ENCODE measurements at places on chromosomes 1 and 21.

DNA sequence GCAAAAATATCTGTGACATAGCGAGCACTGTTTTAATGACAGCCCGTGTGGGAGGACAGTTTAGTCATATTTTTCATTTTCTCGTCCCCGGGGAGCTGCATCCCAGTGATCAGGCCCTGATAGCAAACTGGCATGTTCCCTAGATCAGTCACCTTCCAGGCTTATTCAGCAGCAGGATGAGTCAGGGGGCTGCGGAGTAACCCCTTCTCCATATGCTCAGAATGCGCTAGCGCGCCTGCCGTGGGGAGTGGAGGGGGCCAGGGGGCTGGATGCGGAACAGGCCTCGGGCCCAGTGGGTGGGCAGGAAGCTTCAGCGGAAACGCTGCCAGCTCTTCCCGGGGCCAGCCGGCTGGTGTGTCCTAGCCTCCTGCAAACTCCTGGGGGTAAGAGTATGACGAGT, 94.0 kb downstream of the KCND3 start:
- DNase-seq = no peak

DNA sequence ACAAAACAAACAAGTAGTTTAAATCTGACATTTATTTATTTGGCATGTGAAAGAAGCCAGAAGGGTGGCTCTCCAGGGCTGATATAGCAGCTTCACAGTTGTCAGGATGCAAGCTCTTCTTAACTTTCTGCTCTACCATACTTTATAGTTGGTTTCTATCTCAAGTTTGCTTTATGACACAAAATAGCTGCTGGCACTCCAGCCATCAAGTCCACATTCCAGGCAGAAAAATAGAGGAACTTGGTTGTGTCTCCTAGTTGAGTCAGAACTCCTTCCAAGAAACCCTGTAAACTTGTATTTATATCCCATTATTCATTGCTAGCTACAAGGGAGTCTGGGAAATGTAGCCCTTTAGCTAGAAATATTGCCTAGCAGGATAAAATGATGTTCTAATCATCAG, 24.0 kb upstream of the STUM start:
- DNase-seq = no peak

GRCh38 chr1:108043707-108044106, 78.7 kb upstream of the VAV3 start:
- DNase-seq = no peak

GRCh38 chr1:234238060-234238459, 135.2 kb upstream of the COA6 start:
- no peak for DNase-seq

DNA sequence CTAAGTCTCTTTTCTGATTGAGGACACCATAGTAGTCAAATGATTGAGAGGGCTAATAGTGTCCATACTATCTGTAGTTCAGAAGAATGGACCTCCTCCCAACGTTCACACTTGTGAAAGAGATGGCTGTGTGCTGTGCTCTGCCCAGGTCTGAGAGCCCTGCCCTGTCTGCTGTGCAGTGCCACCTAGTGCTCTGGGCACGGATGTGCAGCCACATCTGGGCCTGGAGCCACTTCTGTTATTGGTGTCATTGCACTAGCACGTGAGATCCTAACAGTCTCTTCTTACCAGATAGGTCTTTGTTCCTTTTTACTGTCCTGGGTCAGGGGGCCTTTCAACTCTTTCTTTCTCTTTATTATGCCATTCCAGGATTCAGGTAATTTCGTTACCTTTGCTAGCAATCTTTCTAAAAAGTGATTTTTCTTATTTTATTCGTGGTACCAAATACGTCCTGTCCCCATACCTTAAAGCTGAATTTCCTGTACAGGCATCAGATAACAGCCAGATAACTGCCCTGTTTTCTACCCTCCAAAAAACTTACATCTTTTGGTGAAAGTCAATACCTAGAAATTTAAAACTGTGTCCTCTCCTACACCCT, 21.7 kb downstream of the INTS3 start:
- DNase-seq = peak; percentile 80

GRCh38 chr1:156912861-156913808, 7.3 kb upstream of the LRRC71 start:
- DNase-seq = no peak

DNA sequence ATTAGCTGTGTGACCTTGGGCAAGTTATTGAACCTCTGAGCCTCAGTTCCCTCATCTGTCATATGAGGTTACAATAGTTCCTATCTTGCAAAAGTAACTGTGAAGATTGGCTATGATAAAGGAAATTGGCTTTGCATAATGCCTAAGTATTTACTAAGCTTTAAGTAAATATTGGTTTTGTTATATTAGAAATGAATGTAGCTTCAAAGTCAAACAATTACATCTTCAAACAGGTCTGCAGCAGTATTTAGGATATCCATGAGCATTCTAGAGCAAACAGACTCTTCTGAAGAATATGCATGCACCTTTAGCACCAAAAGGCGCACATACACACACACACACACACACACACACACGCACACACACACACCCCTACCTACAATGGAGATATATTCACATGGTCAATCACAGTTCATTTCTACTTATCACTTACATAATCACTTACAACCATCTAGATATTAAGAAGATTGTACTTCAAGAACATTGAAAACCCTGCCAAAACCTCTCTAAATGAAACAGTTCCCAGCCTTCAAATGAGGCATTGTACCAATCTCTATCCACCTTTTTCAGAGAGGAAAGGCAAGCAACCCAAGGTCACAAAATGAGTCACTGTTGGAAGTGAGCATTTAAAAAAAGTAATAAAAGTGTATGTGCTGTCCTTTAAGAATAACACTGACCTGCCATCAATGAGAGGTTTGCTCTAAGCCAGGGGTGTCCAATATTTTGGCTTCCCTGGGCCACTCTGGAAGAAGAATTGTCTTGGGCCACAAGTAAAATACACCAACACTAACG, 13.4 kb upstream of the FAM43B start:
- no peak for DNase-seq

DNA sequence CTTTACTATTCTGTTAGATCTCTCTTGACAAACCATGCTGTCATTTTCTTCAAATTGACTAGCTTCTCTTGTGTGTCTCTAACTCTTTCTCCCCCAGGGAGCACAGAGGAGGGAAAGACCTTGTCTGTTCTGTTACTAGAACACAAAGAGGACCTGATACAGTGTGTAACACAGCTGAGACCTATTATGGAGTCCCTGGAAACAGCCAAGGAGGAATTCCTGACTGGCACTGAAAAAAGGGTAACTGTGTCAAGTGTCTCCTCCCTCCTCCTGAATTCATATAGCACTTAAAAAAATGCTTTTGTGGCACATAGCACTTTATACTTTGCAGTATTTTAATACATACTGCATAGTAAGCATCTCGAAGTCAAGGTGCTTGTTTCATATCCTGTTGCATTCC, 50.6 kb downstream of the ZBTB40 start:
- no peak for DNase-seq

DNA sequence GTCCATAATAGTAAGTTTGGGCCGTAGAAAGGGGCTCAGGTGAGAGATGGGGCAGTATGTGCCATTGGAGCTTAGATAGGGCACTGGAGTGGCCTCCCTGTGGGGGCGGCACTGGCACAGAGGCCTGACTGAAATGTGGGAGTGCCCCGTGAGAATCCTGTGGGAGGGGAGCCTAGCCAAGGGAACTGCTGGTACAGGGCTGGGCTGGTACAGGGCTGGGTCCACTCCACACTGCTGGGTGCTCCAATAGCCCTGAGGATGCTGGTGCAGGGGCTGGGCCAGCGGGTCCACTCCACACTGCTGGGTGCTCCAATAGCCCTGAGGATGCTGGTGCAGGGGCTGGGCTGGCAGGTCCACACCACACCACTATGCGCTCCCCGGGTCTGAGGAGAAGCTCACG, 44.8 kb upstream of the PWP2 start:
- DNase-seq = no peak

DNA sequence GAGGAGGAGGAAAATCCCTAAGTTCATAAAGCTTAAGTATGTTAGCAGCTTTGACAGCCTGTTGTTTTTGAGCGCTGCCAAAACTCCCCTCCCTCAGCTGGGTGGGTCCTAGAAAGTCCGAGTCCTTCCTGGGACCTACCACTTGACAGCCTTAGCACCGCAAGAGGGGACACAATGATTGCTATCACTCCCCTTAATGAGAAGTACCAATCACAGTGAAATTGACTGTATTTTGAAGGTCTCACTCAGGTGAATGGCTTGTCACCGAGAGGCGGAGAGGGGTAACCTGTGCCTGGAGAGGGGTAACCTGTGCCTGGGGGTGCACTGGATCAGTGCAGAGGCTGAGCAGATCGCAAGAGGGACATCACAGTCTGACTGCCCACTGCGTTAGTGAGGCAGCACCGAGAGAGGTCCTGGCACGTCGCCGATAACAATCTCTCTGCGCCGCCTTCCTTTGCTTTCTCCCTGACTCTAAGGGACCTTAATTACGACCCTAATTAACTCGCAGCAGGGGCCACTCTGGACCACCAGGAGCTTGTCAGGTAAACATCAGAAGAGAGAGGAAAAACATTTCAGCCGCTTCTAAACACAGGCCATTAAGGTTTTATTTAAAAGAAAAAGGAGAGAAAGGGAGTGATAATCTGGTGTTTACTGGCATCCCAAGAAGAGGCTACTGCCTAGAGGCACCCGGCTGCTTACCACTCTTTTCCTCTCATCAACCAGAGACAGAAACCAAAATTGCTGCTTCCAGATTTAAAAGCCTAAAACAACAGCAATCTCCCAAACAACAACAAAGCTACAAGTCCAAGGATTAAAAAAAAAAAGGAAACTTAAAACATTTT, 25.7 kb upstream of the KCNK1 start:
- no peak for DNase-seq

Data from NCI-H2107 (cell line).